ENCODE measurements at places on chromosomes 4 and X.

- DNase-seq, result no peak
Observed at GRCh38 chrX:20743046-20743445, 476.3 kb upstream of the RPS6KA3 start.

DNA sequence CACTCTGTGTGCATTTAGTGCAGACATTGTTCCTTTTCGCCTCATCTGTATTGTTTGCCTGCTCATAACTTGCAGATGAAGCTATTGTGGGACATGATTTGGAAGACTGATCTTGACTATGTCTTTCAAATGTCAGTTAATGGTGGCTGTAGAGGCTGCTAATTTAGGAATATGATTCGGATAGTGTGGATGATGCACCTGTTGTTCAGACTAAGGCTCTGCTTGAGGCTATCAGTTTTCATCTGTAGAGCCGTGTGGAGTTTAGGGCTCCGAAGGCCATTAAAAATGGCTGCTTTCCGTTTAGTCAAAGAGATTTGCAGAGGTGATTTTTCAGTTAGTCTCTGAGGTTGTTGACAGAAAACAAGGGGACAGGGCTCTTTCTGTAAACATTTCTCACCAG, 102.0 kb downstream of the GBA3 start:
- DNase-seq, result no peak

DNA sequence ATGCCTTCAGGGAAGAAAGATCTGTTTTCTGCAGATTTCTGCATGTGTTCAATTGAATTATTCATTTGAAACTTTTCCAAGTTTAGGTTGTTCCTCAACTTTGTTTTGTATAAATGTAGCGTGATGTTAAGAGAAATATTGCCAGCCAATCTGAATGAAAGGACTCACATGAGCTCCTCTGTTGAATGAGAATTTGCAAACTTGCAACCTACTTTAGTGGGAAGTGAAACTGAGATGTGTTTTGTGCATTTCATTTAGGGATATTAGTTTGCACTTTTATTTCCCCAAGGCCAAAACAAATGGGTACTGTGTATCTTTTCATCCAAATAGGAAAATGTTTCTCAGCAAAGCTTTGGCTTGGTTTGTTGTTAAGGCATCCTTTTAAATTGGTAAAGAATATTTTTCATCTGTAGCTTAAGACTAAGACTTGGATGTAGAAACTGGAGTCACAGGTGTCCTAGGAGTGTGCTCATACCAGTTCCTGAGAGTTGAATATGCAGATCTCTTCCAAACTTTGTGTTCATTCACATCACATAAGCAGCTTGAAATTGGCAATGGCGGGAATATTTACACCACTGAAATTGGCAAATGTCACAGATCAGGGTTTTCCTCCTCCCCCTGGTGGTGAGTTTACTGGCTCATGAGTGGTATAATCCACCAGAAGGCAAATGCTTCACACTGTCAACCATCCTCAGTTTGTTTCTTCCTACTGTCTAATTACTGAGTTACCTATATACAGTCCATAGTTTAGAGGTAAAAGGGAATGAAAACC, 193.6 kb upstream of the BANK1 start:
- DNase-seq, result peak; percentile 7

- DNase-seq, result no peak
Observed at GRCh38 chr4:114272226-114272625, 292.8 kb upstream of the ARSJ start.

DNA sequence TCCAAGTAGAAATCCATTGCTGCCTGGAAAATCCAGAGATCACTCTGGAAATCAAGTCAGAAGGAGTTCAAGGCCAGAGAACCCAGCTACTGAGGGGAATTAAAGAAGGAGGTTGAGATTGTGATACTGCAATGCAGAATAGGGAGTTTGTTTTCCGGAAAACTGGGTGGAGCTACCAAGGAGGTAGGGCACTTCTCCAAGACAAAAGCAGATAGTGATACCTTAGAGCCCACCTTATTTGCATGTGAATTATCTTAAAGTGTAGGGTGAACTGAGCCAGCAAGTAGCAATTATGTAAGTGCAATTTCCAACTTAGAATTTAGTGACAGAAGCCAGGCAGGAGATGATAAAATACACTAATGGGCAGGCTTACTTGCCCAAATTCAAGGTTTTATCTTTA, 178.9 kb downstream of the MID1 start:
- DNase-seq, result no peak

GRCh38 chrX:138929926-138930582, 218.5 kb upstream of the FGF13 start:
- no peak for DNase-seq

DNA sequence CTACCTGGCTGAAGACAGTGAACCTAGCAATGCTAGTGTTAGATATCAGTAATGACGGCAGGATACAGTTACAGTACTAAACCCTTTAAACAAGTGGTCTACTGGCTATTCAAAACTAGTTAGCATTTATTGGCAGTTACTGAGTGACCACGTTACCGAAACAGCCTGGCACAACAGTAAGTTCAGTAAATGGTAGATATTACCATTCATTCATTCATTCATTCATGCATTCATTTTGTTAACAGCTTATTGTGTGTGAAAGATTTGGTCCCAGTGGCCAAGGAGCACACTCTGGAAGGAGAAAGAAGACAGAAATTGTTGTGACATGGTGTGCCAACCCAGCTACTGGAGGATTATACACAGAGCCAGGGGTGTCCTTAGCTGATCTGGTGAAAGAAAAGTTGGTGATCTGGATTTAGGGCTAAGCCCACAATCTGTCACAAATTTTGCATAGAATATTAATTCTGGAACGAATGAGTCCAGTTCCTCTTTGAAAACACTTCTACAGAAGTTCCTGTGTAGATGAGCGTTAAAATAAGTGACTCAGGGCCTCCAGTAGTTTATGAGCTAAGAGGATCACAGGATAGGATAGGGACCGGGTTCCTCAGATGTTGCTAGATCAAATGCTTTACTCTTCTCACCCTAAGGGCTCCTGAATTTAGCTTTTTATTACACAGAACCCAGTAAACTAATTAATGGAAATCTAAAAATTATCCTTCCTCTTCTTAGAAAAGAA, 179.1 kb downstream of the CBR4 start:
- DNase-seq, result no peak

GRCh38 chrX:136647677-136648360, at the start of gene CD40LG:
Gene CD40LG (plus strand): TSS chrX:136648158. CDS start chrX:136648249, 91 bp downstream.
- no peak for DNase-seq
